Neural progenitor cell (in vitro differentiated cells): ENCODE measurements at places on chromosomes 7 and 10. TPM values are rescaled to one million over a fixed set of nuclear protein-coding genes. Genes with fewer than 3 reads are reported as not detected.

GRID2IP gene
- 0.31 TPM in 1 of 2 replicates, not detected in the other for total RNA-seq

ATOH7 gene
- total RNA-seq = 0.93 TPM in 1 of 2 replicates, not detected in the other

TAS2R39 gene
- not detected in 2 replicates for total RNA-seq

CUZD1 gene
- 0.43 and 0.74 TPM in 2 replicates for total RNA-seq

FAM25G gene
- not detected in 2 replicates for total RNA-seq

CYCS gene
- 49.0 and 93.9 TPM in 2 replicates for total RNA-seq

PKD2L1 gene
- total RNA-seq = not detected in 2 replicates

CTAGE8 gene
- 0.50 and 1.8 TPM in 2 replicates for total RNA-seq

TAS2R4 gene
- total RNA-seq = 2.2 and 2.8 TPM in 2 replicates

FEZF1 gene
- 330 and 467 TPM in 2 replicates for total RNA-seq

SUFU gene
- total RNA-seq = 11.5 and 14.7 TPM in 2 replicates

PILRA gene
- 0.68 and 6.7 TPM in 2 replicates for total RNA-seq

CDHR1 gene
- 1.4 and 2.7 TPM in 2 replicates for total RNA-seq

GPR15LG gene
- total RNA-seq = not detected in 2 replicates

CEP55 gene
- total RNA-seq = 36.8 and 57.7 TPM in 2 replicates

SRI gene
- total RNA-seq = 60.6 and 136 TPM in 2 replicates

AOAH gene
- total RNA-seq = 5.5 and 5.9 TPM in 2 replicates

PTN gene
- total RNA-seq = 162 and 207 TPM in 2 replicates

JAZF1 gene
- total RNA-seq = 1.3 and 3.1 TPM in 2 replicates

CYP26C1 gene
- 0.04 and 0.22 TPM in 2 replicates for total RNA-seq

DYDC2 gene
- 5.8 and 6.9 TPM in 2 replicates for total RNA-seq

GALNT17 gene
- 17.1 and 23.0 TPM in 2 replicates for total RNA-seq

LRRD1 gene
- total RNA-seq = not detected in 2 replicates

RBAK gene
- 14.8 and 24.5 TPM in 2 replicates for total RNA-seq

AKR1C3 gene
- 1.9 and 2.8 TPM in 2 replicates for total RNA-seq

UCN3 gene
- total RNA-seq = not detected in 2 replicates
